ENCODE measurements at places on chromosomes 11 and 22.
A peak's percentile ranks its signal among the peaks of the same experiment; 100 is the strongest.

GRCh38 chr11:17803754-17804334, 69.3 kb downstream of the KCNC1 start:
- DNase-seq, result no peak

- peak; percentile 79 for DNase-seq
Observed at GRCh38 chr11:72352859-72353551, 81.3 kb downstream of the CLPB start.

DNA sequence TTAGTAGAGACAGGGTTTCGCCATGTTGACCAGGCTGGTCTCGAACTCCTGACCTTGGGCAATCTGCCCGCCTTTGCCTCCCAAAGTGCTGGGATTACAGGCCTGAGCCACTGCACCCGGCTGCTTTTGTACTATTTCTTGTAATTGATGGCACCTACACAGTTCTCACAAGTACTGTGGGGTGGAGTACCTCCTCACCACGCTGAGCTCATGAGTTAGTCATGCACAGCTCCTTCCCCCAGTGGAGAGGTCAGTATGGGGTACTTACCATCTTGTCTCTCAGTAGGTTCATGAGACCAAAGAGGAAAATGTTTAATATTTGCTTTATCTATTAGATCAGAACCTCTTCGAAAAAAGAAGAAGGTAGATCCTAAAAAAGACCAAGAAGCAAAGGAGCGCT, 2.1 kb downstream of the MRPL40 start:
- no peak for DNase-seq

- DNase-seq, result no peak
Observed at GRCh38 chr11:21205205-21205604, 535.8 kb downstream of the NELL1 start.

- DNase-seq, result no peak
Observed at GRCh38 chr11:113664981-113665710, 41.0 kb downstream of the TMPRSS5 start.

- DNase-seq, result no peak
Observed at GRCh38 chr11:27391331-27392015, 28.5 kb upstream of the CCDC34 start.

GRCh38 chr22:44889255-44889878, 120.4 kb downstream of the PHF21B start:
- DNase-seq, result peak; percentile 9
